Amniotic epithelial cell (primary cell): ENCODE measurements at places on chromosomes 1 and 21.

DNA sequence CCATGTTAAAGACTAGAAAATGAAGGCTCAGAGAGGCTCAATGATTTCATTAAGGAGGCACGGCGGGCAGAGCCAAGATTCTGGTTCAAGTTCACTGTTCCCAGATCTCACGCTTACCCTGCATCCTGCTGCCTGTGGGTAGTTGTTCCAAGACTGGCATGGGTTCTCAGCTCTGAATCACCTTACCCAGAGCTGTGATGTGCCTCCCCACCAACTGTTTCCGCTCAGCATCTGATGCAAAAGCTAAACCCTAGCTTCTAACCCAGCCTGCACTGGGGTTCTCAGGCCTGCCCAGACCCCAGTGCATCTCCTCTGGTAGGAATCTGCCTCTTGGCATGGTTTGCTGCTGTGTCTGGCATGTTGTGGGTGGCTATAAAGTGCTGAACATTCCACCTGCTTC, 11.8 kb downstream of the TNR start:
- no peak for DNase-seq

DNA sequence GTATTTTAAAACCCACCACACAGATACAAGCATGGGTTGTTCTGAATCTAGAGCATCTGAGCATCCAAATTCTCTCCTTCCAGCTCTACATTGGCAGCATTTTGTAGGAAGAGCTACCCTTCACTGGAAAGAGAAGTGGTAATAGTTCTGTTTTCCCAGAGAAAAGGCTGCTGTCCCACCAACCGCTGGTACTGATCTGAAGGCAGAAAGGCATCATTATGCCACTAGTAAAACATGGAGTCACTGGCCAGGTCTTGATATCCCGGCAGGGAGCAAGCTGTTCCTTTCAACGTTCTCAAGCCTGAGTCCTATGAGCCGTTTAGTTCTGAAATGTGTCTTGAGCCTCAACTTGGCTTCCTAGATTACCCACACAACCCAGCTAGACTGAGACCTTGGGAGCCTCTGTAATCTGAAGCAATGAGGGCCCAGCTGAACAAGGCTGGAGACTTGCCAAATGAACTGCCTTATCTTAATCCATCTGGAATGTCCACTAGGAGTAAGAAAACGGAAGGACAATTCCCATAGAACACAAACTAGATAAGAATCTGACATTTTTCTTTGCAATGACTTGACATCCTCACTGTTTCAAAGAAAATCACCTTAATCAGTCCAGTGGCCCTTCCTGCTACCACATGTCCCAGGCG, 116.8 kb downstream of the KCNH1 start:
- peak; percentile 89 for DNase-seq

- no peak for DNase-seq
These were observed 41.0 kb upstream of the SCAF4 start for GRCh38 chr21:31772674-31773555.

- DNase-seq, result no peak
These were observed 2.6 kb upstream of the UQCRHL start for GRCh38 chr1:15810073-15810472.

DNA sequence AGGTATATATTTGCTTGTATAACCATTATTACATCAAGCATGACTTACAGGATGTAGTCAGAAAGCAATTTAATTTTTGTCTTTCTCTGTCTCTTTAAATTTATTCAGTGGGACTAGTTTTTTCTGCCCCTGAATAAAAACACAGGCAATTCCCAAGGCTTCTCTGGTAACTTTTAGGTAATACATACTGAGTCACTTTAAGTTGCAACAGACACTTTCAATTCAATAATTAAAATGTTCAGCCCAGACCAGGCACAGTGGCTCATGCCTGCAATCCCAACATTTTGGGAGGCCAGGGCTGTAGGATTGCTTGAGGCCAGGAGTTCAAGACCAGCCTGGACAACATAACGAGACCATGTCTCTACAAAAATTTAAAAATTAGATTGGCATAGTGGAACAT, 12.3 kb downstream of the SLC44A3 start:
- peak; percentile 26 for DNase-seq

- DNase-seq, result no peak
These were observed 249.8 kb downstream of the USH2A start for GRCh38 chr1:216173376-216173995.
